Activated CD4-positive, alpha-beta T cell treated with anti-CD3 and anti-CD28 coated beads for 36 hours (primary cell): ENCODE measurements at places on chromosomes 5 and 9. TPM values are rescaled to one million over a fixed set of nuclear protein-coding genes. Genes with fewer than 3 reads are reported as not detected.

Gene FCN2
- total RNA-seq, result not detected

DNA sequence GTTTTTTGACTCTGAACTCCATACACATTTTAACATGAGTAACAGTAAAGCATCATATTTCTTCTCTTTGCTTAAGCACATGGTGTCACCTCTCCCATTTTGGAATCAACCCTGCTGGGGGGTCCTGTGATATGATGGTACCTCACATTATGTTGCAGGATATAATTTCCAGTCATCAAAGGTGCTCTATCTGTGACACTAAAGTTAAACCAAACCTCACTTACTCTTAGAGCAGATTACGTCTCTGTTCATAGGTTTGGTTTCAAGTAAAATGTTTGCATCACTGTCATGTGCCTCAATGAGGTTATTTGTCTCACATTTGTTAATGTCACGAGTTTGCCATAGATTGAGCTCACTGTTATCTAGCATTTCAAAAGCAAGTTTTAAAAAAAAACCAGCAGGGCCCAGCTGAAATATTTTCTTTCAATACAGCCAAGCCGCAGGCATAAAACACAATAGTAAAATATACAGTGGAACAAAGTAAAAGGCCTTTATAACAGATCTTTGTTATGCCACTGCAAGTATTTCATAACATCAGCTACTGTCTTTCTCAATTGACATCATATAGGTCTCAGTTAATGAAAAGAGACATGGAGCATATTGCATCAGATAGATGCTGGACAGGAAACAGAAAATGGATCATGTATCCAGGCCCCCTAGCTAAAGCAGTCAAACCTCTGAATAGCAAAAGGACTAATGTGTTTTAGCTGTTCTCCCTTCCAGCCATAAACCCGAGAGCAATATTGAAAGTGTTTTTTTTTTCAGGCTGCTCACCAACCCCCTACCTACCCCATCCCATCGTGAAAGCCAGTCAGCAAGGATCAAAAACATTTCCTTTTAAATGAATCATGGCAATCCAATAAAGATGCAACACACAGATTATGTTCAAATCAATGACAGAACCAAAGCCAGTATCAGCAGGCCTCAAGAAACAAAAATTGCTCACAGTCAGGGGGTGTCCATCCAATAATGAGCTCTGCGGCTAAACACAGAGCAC, 182.1 kb upstream of the ITGA1 start:
- no peaks in the 10 kb centered on the region for H3K4me1 ChIP-seq
- H3K27me3 ChIP-seq, result peaks cover 3% of the 10 kb centered on the region
- no peak overlapping the region for H3K27ac ChIP-seq
- H3K36me3 ChIP-seq, result no peaks in the 10 kb centered on the region
- H3K4me3 ChIP-seq, result no peak overlapping the region
- DNase-seq, result no peak

DNA sequence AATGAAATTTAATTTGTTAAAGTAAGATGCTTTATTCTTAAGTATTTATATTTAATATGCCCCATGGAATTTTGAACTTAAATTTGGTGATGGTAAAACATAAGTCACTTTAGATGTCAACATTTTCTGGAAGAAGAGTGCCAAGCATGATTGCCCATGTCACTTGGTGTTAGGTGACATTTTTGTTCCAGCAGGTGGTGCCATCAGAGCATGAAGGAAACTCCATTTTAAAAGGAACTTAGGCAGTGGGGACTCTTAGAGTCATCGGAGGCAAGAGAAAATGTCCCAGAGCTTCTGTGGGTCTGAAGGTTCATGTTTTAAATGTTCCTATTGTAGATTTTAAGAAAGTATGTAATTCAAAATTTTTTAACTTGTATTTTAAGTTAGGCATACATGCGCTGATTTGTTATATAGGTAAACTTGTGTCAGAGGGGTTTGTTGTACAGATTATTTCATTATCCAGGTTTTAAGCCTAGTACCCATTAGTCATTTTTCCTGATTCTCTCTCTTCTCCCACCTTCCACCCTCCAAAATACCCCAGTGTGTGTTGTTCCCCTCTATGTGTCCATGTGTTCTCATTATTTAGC, 789.3 kb downstream of the SEMA5A start:
- peak; percentile 9 for DNase-seq
- no peak overlapping the region for H3K4me3 ChIP-seq
- H3K27me3 ChIP-seq, result no peaks in the 10 kb centered on the region
- H3K27ac ChIP-seq, result no peak overlapping the region
- no peaks in the 10 kb centered on the region for H3K4me1 ChIP-seq

- no peak for DNase-seq
- no peaks in the 10 kb centered on the region for H3K27me3 ChIP-seq
- no peak overlapping the region for H3K4me3 ChIP-seq
- no peaks in the 10 kb centered on the region for H3K4me1 ChIP-seq
These were observed 17.4 kb upstream of the MRNIP start for GRCh38 chr5:179875741-179876609.

GRCh38 chr5:139167533-139167932, 30.6 kb downstream of the SIL1 start:
- no peak overlapping the region for H3K4me3 ChIP-seq
- H3K27me3 ChIP-seq, result no peaks in the 10 kb centered on the region
- no peak for DNase-seq

DNA sequence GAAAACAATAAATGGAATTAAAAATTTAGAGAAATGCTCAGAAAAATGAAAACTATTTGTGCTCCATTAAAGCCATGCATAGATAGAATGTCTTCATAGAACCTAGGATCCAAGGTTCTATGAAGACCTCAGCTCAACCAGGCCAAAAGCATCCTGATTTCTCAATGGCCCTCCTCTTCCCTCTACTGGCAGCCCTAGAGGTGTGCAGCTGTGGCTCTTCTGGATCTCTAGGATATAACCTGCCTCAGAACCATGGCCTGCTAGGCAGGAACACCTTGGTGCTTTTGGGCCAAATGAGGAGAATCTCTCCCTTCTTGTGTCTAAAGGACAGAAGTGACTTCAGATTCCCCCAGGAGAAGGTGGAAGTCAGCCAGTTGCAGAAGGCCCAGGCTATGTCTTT, 15.1 kb downstream of the IFNA1 start:
- peak; percentile 37 for DNase-seq
- H3K27ac ChIP-seq, result no peak overlapping the region
- no peaks in the 10 kb centered on the region for H3K4me1 ChIP-seq
- H3K4me3 ChIP-seq, result no peak overlapping the region
- no peaks in the 10 kb centered on the region for H3K36me3 ChIP-seq

- H3K4me1 ChIP-seq, result peaks cover 32% of the 10 kb centered on the region
- no peak for DNase-seq
- H3K36me3 ChIP-seq, result peaks cover 11% of the 10 kb centered on the region
- peak overlapping the region; percentile 94 for H3K4me3 ChIP-seq
- H3K27me3 ChIP-seq, result no peaks in the 10 kb centered on the region
- peak overlapping the region; percentile 86 for H3K27ac ChIP-seq
These were observed 650 bp downstream of the GPR107 start for GRCh38 chr9:130054325-130054786.

DNA sequence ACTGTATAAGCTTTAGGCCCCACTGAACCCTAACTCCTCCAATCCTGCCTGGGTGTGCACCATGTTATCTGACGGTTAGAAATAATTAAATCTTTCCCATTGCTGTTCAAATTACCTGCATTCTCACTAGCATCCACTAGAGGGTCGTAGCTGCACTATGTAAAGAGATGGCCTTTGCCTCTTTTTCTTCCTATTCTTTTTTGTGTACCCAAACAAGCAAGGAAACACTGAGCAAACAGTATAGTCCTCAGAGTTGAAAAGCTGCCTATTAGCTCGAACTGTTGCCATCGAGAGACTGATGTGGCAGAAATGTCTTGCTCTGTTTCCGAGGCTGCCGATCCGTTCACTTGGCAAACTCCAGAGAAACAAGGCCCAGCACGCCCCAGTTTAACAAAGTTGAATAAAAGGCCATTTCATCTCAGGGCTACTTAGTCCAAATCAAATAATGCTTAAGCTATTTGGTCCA, 163.8 kb upstream of the TRPM3 start:
- DNase-seq, result peak; percentile 25
- peaks cover 5% of the 10 kb centered on the region for H3K27me3 ChIP-seq
- no peaks in the 10 kb centered on the region for H3K4me1 ChIP-seq
